ENCODE measurements at places on chromosomes 3 and 15.

GRCh38 chr3:69305011-69305410 lies 80.9 kb downstream of the FRMD4B start:
- no peak overlapping the region for H3K4me3 ChIP-seq
- no peaks in the 10 kb centered on the region for H3K27me3 ChIP-seq
- no peak for DNase-seq
- H3K36me3 ChIP-seq: no peaks in the 10 kb centered on the region
- H3K27ac ChIP-seq: no peak overlapping the region
- peaks cover 8% of the 10 kb centered on the region for H3K4me1 ChIP-seq

- no peak overlapping the region for H3K4me3 ChIP-seq
- H3K36me3 ChIP-seq: no peaks in the 10 kb centered on the region
- no peak for DNase-seq
- no peaks in the 10 kb centered on the region for H3K4me1 ChIP-seq
Measured at GRCh38 chr3:8760091-8760490, 9.3 kb downstream of the OXTR start.

DNA sequence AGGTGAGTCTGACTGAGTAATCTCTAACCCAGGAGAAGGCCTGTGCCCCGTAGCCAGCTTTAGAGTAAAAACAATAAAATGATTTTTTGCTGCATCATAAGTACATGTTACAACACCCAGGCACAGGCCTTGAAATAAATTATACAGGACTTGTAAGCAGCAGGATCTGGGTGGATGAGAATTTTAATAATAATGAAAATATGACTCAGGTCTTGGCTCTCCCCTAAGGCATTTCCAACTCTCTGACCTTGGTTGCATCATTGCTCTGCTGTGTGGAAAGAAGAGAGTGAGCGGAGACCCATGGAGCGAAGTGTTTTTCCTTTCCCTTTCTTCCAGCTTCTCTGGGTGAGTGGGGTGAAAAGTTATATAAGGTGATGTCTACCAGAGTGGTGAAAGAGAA lies 44.6 kb downstream of the EOMES start:
- no peak overlapping the region for H3K4me3 ChIP-seq
- no peak for DNase-seq
- no peaks in the 10 kb centered on the region for H3K36me3 ChIP-seq
- no peak overlapping the region for H3K27ac ChIP-seq
- H3K4me1 ChIP-seq: peaks cover 10% of the 10 kb centered on the region
- H3K27me3 ChIP-seq: no peaks in the 10 kb centered on the region

DNA sequence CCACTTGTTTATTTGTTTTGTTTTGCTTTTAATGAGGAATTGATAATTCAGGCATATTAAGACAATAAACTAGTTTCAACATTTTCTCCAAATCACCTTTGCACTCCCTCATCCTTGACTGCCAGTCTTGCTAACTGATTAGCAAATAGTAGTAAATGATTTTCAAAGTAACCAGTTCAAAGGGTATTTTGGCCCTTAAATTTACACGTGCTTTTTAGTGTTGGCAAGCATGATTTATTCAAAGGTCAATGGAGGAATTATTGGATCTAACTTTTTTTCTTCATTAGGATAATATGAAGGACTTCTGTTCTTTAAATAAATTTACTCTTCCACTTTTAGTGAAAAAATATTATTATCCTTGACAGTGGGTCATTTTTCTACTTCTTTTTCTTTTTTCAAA lies 53.8 kb downstream of the BCHE start:
- no peaks in the 10 kb centered on the region for H3K4me1 ChIP-seq
- H3K4me3 ChIP-seq: no peak overlapping the region
- DNase-seq: no peak
- no peaks in the 10 kb centered on the region for H3K36me3 ChIP-seq
- no peaks in the 10 kb centered on the region for H3K27me3 ChIP-seq
- H3K27ac ChIP-seq: no peak overlapping the region

GRCh38 chr3:1091286-1091685 lies 1.5 kb upstream of the CNTN6 start:
- no peak for DNase-seq
- H3K27me3 ChIP-seq: no peaks in the 10 kb centered on the region
- H3K27ac ChIP-seq: no peak overlapping the region
- no peaks in the 10 kb centered on the region for H3K4me1 ChIP-seq

DNA sequence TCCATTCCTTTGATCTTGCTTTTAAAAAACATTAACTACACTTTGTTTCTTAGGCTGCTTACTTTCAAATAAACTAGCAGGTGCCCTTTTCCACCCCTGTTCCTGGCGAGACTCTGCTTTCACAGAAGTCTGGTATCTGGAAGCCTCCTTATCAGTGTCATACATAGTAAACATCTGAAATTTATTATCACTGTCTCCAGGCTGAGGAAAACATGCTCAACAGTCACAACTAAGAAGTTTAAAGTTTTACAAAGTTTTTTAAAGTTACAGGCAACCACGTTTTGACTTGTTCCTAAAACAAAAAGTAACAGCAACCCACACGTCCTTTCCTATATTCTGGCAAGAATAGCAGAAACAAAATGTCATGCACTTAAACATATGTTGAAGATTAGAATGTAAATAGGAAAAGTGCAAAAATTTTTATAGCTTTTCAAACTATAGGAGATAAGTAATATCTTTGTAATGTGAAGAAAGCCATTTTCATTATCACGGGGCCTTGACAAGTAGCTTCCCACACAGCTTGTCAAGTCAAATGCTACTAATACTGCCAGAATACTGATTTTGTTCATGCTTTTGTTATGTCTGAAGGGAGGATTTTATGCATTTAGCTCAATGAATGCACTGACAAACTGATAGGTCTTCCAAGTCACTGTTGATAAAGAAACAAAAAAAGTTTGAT lies 275.2 kb upstream of the KCNMB2 start:
- H3K27ac ChIP-seq: no peak overlapping the region
- no peaks in the 10 kb centered on the region for H3K27me3 ChIP-seq
- H3K36me3 ChIP-seq: no peaks in the 10 kb centered on the region
- no peak for DNase-seq

DNA sequence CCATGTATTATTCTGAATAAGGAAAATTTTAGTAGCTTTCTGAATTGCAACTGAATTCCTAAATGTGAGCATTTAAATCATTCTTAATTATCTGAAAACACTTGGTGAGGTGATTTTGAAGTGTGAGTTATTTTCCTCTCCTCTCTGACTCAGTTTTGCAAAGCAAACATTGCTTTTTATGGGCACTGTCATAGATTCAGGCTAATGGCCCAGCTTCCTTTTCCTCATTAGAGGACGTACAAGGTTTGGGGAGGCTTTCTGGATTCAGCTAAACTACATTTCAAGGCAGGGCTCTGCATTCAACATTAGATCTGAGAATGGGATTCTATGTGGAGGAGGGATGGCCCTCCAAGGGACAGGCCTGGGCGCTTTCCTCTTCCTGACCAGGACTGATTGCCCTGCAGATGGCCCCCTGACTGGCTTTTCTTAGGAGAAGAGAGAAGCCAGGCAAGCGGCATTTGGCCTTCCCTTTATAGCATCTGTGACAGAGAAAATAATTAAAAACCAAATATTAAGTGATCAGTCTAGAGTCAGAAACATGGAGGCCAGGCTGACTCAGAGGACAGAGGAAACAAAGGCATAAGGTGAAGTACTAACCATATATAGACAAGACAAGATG lies 53.0 kb upstream of the STXBP5L start:
- no peaks in the 10 kb centered on the region for H3K4me1 ChIP-seq
- no peaks in the 10 kb centered on the region for H3K36me3 ChIP-seq
- DNase-seq: no peak
- no peaks in the 10 kb centered on the region for H3K27me3 ChIP-seq
- no peak overlapping the region for H3K4me3 ChIP-seq

- peak; percentile 4 for DNase-seq
- H3K4me1 ChIP-seq: no peaks in the 10 kb centered on the region
- no peak overlapping the region for H3K4me3 ChIP-seq
- H3K36me3 ChIP-seq: no peaks in the 10 kb centered on the region
Measured at GRCh38 chr3:134079111-134079547, 49.4 kb upstream of the SLCO2A1 start.

DNA sequence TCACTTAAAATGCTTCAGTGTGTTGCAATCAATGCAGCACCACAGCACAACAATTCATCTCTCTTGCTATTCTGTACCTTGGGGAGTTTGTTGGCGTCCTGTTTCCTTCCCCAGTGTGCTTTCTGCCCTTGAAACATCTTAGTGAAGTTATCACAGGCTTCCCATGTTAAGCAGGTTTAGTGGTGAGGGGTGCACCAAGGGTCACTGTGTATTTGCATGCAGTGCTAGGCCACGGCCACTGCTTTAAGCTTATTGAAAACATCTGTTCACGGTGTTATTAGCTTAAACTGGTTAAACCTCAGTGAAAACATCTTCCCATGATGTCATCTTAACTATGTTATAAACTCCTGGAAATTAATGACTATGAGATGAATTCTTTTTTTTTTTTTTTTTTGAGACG lies 217.3 kb upstream of the GOLIM4 start:
- no peak overlapping the region for H3K4me3 ChIP-seq
- no peaks in the 10 kb centered on the region for H3K27me3 ChIP-seq
- no peak overlapping the region for H3K27ac ChIP-seq
- no peaks in the 10 kb centered on the region for H3K4me1 ChIP-seq
- no peaks in the 10 kb centered on the region for H3K36me3 ChIP-seq
- DNase-seq: no peak

DNA sequence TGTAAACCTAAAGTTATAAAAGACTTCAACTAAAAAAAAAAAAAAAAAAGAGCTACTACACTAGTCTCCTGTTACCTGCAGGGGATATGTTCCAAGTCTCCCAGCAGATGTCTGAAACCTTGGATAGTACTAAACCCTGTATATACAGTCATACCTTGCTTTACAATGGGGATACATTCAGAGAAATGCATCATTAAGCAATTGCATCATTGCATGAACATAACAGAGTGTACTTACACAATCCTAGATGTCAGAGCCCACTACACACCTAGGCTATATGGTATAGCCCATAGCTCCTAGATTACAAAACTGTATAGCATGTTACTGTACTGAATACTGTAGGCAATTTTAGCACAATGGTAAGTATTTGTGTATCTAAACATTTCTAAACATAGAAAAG lies 119.1 kb downstream of the GMPS start:
- no peak for DNase-seq
- H3K36me3 ChIP-seq: no peaks in the 10 kb centered on the region
- no peaks in the 10 kb centered on the region for H3K4me1 ChIP-seq
- H3K27ac ChIP-seq: no peak overlapping the region
- H3K27me3 ChIP-seq: peaks cover 7% of the 10 kb centered on the region

GRCh38 chr15:78714890-78715289 lies 73.9 kb upstream of the CHRNB4 start:
- H3K27ac ChIP-seq: no peak overlapping the region
- no peak overlapping the region for H3K4me3 ChIP-seq
- no peak for DNase-seq
- peaks cover 20% of the 10 kb centered on the region for H3K27me3 ChIP-seq
- peaks cover 10% of the 10 kb centered on the region for H3K4me1 ChIP-seq

DNA sequence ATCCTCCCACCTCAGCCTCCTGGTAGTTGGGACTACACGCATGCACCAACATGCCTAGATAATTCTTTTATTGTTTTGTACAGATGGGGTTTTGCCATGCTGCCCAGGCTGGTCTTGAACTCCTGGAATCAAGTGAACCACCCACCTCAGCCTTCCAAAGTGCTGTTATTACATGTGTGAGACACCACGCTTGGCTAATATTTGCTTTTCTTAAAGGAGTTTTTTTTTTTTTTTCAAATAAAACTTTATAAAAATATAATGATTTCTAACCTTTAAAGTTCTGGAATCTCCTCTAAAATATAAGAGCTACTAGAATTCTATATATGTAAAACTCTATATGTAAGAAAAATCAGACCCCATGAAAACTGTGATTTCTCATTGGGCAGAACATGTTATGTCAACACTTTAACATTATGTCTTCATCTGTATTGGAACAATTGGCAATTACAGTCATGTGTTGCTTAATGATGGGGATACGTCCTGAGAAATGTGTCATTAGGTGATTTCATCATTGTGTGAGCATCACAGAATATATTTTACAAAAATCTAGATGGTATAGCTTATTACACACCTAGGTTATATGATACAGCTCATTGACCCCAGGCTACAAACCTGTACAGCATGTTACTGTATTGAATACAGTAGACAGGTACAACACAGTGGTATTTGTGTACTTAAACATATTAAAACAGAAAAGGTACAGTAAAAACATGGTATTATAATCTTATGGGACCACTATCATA lies 377.0 kb downstream of the PLCL2 start:
- DNase-seq: no peak
- no peak overlapping the region for H3K27ac ChIP-seq
- no peaks in the 10 kb centered on the region for H3K36me3 ChIP-seq
- no peak overlapping the region for H3K4me3 ChIP-seq
- no peaks in the 10 kb centered on the region for H3K4me1 ChIP-seq
- no peaks in the 10 kb centered on the region for H3K27me3 ChIP-seq

GRCh38 chr3:101902041-101902440 lies 52.7 kb downstream of the NFKBIZ start:
- H3K4me1 ChIP-seq: peaks cover 9% of the 10 kb centered on the region
- no peak for DNase-seq
- peaks cover 6% of the 10 kb centered on the region for H3K36me3 ChIP-seq
- no peaks in the 10 kb centered on the region for H3K27me3 ChIP-seq
- no peak overlapping the region for H3K4me3 ChIP-seq

- H3K4me3 ChIP-seq: no peak overlapping the region
- DNase-seq: no peak
- H3K27ac ChIP-seq: no peak overlapping the region
- no peaks in the 10 kb centered on the region for H3K27me3 ChIP-seq
- H3K4me1 ChIP-seq: peaks cover 67% of the 10 kb centered on the region
Measured at GRCh38 chr3:44987332-44987731, 11.3 kb downstream of the EXOSC7 start.

DNA sequence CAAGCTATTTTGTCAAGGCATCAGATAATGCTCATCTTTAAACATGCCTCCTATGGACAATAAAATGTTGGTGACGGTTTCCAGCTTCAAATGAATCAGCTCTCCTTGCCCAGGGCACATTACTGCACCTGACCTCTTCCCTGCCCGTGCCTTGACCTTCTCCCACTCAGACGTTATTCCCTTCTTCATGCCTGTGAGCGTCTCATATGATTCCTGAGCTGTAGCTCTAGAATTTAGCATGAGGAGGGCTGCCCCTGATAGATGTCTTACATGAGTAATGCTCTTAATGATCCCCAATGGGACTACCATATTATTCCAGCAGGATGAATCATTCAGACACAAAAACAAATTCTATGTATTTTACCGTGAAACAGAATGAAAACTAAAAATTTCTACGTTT lies 762.7 kb downstream of the ROBO1 start:
- H3K27ac ChIP-seq: no peak overlapping the region
- no peaks in the 10 kb centered on the region for H3K27me3 ChIP-seq
- no peaks in the 10 kb centered on the region for H3K36me3 ChIP-seq
- no peaks in the 10 kb centered on the region for H3K4me1 ChIP-seq
- DNase-seq: no peak

GRCh38 chr3:104614564-104614963 lies 752.1 kb upstream of the ALCAM start:
- no peaks in the 10 kb centered on the region for H3K27me3 ChIP-seq
- H3K36me3 ChIP-seq: no peaks in the 10 kb centered on the region
- no peaks in the 10 kb centered on the region for H3K4me1 ChIP-seq
- H3K27ac ChIP-seq: no peak overlapping the region

DNA sequence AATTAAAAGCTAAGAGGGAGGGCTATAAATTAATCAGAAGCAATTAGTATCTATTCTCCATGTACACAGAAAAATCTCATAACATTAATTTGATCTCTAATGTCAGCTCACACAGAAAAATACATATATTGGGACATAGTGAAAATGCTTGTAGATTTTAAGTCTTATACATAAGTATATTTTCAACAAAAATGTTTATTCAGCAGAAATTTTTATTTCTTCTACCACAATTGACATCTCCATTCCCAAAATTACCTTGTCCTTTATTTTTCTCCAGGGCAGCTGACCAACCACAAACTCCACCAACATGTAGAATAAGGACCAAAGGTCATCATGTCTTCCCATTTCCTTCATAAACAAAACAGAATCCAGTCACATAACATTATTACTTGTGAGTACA lies 74.5 kb upstream of the CDAN1 start:
- DNase-seq: no peak
- no peaks in the 10 kb centered on the region for H3K27me3 ChIP-seq
- no peaks in the 10 kb centered on the region for H3K36me3 ChIP-seq
- H3K4me1 ChIP-seq: no peaks in the 10 kb centered on the region
- no peak overlapping the region for H3K27ac ChIP-seq
